ENCODE measurements at places on chromosomes 13 and 19.

GRCh38 chr19:14732510-14732909 lies 42.7 kb downstream of the ZNF333 start:
- no peak for DNase-seq

GRCh38 chr19:54383330-54383729 lies 18.6 kb upstream of the LAIR1 start:
- DNase-seq, result no peak

- DNase-seq, result no peak
These were observed 177.3 kb downstream of the DNAJC15 start for GRCh38 chr13:43200736-43201135.

GRCh38 chr19:10884274-10884673 lies 12.9 kb downstream of the CARM1 start:
- DNase-seq, result no peak

DNA sequence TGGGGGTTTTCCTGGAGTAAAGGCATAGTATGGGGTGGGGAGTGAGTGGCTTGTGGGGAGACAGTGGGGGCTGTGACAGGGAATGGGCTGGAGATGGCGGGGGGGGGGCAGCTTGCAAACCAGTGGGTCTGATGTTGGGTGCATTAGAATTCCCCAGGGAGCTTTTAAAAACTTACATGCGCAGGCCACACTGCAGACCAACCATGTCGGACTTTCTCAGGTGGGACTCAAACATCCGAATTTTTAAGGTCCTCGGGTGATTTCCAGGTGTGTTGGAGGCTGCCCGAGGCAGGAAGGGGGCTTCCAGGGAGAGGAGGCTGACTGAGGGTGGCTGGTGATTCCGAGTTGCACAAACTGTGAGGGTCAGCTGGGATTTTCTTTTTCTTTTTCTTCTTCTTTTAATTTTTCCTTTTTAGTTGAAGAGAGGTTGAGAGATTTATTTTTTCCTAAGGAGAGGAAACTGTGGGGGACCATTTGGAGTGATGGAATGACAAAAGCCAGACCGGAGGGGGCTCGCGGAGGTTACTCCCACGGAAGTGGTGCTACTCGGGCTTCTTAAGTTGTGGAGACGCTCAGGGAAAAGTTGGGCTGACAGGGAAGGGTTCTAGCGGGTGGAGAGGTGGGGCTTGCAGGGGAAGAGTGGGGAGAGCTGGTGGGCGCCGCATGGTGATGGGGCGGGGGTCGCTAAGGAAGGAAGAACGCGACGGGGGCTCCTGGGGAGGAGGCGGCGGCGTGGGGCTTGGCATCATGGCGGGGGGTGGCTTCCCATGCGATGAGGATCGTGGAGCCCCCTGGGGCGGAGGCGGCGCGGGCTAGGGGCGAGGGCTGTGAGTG lies 997 bp upstream of the CACNG8 start:
- no peak for DNase-seq

GRCh38 chr19:16850133-16850532 lies 20.9 kb downstream of the SIN3B start:
- DNase-seq, result no peak

DNA sequence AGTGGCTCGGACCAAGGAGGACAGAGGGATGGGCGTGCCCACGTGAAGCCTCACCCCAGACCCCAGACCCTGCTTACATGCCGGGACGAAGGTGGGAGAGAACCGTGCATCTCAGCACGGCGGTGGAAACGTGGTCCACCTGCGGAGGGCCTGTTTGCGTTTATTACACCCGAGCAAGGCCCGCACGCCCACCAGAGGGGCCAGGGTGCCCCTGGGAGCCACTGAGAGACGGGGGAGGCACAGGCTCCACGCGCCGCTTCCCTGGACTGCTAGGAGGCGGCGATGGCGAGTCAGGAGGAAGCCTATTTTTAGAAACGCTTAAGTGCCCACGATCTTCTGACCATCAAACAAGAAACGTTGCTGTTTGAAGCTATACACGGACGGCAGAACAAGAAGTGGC lies 80.7 kb downstream of the ATP11A start:
- no peak for DNase-seq

Data from endothelial cell of umbilical vein (primary cell).